ENCODE measurements at places on chromosomes 2 and 18.
A peak's percentile ranks its signal among the peaks of the same experiment; 100 is the strongest.

GRCh38 chr2:85852937-85853498 lies 35.8 kb downstream of the ST3GAL5 start:
- DNase-seq = peak; percentile 68

DNA sequence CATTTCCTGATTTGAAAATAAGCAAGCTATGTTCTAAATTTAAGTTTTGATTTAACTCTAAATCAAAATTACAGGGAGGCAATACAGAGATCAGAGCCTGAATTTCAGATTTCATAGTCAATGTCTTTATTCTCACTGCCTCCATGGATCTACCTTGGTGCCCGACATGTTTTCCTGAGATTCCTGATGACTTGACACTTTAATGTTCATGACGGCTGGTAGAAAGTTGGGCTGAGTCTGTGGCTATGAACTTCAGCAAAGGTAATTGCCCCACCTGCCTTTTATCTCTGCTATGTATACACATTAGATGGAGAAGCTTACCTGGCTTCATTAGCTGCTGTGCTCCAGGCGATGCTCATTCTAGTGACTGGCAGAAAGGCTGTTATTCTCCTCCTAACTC lies 1390.5 kb upstream of the CELF4 start:
- no peak for DNase-seq

GRCh38 chr2:104476075-104476474 lies 377.8 kb upstream of the POU3F3 start:
- no peak for DNase-seq

DNA sequence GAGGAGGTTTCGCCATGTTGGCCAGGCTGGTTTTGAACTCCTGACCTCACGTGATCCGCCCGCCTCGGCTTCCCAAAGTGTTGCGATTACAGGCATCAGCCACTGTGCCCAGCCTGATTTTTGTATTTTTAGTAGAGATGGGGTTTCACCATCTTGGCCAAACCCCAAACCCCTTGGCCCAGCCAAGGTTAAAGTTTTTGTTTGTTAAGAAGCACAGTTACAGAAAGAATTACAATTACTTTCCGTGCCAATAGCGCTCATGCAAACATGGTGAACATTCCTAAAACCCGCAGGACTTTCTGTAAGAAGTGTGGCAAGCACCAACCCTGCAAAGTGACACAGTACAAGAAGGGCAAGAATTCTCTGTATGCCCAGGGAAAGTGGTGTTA lies 26.1 kb downstream of the ITSN2 start:
- DNase-seq = no peak

DNA sequence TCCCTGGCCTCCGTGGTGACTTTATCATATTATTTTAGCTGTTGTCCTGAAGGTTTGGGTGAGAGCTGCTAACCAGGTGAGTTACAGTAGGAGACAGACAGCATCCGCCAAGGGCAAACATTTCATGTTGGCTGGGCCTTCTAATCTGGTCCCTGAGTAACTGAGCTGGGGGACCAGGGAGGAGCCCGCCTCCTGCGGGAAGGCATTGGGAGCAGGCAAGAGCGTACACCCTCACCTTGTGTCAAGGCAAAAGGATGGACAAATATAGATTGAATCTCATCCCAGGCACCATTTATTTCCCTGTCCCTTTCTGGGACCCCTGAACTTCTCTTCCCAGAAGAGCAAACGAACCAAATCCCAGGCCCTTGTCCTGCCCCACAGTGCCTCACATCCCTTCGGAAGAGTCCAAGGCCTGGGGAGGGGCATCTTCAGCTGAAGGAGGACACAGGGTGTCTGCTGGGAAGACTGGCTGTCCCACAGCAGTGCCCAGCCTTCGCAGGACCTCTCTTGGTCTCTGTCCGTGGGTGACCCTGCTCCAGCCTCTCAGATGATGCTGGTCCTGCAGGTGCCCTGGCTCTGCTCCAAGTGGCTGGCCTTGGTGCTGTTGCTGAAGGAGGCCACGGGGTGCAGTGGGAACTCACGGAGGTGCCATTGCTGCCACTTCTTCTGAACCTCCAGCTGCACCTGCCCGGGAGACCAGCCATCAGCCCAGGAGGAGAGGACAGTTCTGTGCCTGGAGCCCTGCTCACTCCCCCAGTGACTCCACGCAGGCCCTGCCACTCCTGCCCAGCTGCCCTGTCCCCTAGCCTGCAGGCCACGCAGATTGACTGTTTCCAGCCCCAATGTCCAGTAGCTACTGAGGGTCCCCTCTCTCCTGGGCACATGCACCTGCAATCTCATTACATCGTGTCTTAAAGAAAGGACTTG lies 8.2 kb downstream of the TMEM37 start:
- no peak for DNase-seq

GRCh38 chr2:38421274-38422056 lies 44.4 kb upstream of the ATL2 start:
- DNase-seq = no peak

DNA sequence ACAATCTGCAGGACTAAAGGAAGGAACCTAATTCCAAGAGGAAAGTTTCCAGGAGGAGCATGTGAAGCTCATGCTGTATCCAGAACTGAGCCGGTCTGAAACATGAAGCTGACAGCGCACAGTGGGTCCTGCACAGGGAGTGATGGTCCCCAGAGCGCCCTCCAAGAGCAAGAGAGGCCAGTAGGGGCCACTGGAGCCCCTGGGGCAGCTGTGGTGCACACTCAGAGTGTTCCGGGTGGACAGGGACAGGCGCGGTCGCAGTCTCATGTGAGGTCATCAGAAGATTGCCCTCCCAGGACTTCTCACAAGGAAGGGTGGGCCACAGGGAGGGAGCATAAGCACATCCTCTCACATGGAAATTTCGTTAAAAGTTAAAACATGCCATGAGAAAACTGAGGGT lies 355.9 kb downstream of the EIPR1 start:
- DNase-seq = no peak

DNA sequence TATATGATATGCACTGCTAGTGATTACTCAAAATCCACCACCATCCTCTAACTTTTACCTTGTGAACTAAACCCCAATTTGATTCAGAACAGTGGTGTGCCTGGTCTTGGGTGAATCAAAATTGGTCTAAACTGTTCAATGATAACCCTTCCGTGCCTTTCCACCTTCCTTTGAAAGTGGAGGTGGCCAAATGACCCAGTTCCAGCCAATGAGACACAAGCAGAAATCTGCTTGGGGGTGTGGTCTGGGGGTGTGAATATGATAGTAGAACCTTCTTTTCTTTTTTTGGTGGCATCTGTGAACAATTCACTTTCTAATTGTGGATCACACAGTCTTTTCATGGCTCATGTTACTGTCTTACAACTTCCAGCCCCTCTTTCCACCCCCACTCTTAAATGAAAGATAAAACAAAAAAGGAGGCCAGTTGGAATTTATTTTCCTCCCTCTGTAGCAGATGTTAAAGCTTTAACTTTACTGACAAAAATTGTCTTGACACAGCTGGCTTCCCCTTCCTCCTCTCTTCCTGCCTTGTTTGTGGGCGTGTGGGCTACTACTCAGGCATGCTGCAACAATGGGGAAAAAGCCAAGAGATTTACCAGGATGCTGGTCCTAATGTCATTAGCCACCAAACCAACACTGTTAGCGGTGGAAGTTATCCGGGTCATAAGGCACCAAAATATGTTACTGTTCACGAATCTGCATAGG lies 58.8 kb upstream of the ANKRD44 start:
- no peak for DNase-seq

DNA sequence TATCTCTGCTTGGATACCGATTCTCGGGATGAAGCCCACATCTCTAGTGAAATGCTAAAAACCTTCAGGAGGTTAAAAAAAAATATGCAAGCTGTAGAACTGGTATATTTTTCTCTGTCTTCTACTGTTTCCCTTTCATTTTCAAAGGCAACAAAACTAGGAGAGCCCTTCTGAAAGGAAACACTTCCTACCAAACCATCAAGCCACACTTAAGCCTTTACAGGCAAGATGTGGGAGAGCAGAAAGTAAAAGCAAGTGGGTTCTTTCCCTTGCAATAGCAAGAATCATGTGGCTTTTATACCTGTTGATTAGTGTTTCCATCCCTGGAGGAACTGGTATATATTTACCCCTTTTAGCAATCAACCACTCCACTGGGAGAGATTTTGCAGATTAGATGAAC lies 147.9 kb upstream of the ACAA2 start:
- no peak for DNase-seq

DNA sequence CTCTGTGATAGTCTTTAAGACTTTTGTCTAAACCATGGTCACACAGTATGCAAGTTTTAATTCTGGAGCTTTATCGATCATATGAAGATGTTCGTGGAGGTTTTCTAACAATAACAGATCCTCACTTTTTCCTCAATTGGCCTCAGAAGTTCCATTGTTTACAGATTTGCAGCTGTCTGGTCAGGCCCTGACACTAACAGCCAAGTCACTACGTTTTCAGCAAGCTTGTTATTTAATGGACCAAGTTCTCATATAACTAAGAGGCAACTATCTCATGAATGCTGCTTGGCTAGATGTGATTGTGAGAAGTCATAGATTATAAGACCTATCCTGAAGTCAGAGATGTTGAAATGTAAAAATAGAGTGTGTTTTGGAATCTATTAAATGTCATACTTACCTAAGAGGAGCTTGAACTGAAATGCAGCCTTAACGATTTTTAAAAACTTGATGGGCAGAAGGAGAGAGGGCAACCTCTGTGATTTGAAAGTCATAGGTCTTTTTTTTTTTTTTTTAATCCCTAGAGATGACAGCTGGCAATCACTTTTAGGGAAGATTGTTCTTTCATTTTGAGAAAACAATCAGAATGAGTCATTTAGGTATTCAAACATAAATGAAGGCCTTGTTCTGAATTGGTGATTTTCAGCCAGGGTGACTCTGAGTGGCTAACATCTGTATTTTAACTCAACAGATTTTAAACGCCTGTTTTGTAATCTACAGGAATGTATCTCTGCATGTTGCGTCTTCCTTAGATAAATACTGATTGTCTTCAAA lies 48.4 kb upstream of the NEMP2 start:
- DNase-seq = no peak

- DNase-seq = no peak
Observed at GRCh38 chr18:11821643-11822237, 29.5 kb upstream of the CHMP1B start.

- no peak for DNase-seq
Observed at GRCh38 chr2:50333529-50334228, 698.3 kb downstream of the NRXN1 start.

GRCh38 chr2:99256677-99257076 lies 1.2 kb upstream of the LYG2 start:
- no peak for DNase-seq

DNA sequence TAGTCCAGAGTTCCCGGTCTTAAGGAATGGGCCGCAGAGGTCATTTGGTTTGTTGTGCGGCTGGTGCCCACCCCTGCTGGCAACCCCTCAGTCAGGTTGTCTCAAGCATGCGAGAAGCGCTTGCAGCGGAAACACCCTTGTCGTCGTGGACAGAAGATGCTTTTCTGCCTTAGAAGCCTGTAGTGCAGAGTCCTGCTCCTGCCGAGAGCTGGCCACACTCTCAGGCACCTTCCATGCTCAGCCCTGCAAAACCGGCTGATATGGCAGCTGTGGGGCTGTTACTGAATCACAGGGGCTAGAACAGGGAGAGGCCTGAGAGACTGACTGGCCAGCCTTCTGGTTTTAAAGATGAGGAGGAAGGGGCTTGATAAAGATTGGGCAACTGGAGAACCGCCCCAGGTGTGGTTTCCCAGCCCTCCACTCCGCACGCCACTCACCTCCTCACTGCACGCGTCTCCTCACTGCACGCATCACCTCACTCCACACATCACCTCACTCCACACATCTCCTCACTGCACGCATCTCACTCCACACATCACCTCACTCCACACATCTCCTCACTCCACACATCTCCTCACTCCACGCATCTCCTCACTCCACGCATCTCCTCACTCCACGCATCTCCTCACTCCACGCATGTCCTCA lies 103.6 kb downstream of the USP40 start:
- no peak for DNase-seq

GRCh38 chr2:159817283-159817682 lies 19.3 kb upstream of the CD302 start:
- no peak for DNase-seq

All from T-cell (primary cell).